ENCODE measurements at places on chromosomes 2 and 18.

- no peak for DNase-seq
Measured at GRCh38 chr18:8835521-8835953, 130.2 kb downstream of the MTCL1 start.

- DNase-seq = no peak
Measured at GRCh38 chr2:26395394-26395793, 6.3 kb upstream of the DRC1 start.

DNA sequence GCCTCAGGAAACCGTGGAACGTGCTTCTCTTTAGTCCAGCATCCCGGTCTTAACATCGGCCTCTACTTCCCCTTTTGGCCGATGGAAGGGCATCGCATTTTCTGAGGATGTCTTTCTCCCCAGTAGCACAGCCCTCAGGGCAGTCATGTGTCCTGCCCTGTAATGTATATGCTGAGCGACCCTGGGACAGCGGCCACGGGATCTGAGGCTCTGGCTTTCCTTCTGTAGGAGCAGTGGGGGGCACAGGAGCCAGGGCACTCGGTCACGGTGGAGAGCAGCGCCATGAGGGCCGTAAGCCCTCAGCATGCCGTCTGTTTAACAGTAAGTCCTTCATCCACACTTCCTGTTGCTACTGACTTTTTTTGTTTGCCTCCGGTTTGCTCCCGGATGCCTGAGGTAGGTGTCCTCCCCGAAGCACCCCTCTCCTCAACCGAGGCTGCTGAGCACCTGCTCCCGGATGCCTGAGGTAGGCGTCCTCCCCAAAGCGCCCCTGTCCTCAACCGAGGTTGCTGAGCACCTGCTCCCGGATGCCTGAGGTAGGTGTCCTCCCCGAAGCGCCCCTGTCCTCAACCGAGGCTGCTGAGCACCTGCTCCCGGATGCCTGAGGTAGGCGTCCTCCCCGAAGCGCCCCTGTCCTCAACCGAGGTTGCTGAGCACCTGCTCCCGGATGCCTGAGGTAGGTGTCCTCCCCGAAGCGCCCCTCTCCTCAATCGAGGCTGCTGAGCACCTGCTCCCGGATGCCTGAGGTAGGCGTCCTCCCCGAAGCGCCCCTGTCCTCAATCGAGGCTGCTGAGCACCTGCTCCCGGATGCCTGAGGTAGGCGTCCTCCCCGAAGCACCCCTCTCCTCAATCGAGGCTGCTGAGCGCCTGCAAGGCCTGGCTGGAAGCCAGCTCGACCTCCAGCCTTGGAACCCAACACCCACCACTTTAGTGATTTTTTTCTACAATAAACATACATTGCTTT is 169.3 kb downstream of the HDAC4 start:
- no peak for DNase-seq

DNA sequence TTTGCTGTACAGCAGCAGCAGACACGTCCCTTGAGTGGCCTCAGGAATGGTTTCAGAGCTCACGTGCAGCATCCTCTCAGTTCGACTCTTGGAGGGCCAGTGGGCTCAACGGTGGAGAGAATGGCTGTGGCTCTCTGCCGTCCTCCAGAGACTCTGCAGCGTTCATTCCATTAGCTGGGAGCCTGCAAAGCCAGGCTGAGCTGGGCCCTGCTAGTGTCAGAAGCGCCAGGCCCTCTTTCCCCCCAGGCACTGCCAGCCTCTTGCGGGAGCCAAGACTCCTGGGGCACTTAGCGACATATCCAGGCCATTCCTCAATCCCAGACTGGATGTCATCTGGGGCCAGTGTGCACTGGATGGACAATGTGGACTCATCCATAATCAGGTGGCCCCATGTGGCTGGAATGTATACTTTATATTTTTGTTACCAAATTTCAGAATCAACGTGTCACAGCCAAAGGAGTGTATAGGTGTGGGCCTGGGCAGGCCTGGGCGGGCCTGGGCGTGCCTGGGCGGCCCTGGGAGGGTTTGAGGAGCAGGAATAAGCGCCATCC is 125.1 kb upstream of the EPAS1 start:
- no peak for DNase-seq

GRCh38 chr18:24300703-24301102 is 96.9 kb downstream of the OSBPL1A start:
- no peak for DNase-seq

- DNase-seq = no peak
Measured at GRCh38 chr2:28354920-28355520, 37.6 kb upstream of the FOSL2 start.

GRCh38 chr2:32743480-32744236 is 115.8 kb downstream of the TTC27 start:
- DNase-seq = no peak

DNA sequence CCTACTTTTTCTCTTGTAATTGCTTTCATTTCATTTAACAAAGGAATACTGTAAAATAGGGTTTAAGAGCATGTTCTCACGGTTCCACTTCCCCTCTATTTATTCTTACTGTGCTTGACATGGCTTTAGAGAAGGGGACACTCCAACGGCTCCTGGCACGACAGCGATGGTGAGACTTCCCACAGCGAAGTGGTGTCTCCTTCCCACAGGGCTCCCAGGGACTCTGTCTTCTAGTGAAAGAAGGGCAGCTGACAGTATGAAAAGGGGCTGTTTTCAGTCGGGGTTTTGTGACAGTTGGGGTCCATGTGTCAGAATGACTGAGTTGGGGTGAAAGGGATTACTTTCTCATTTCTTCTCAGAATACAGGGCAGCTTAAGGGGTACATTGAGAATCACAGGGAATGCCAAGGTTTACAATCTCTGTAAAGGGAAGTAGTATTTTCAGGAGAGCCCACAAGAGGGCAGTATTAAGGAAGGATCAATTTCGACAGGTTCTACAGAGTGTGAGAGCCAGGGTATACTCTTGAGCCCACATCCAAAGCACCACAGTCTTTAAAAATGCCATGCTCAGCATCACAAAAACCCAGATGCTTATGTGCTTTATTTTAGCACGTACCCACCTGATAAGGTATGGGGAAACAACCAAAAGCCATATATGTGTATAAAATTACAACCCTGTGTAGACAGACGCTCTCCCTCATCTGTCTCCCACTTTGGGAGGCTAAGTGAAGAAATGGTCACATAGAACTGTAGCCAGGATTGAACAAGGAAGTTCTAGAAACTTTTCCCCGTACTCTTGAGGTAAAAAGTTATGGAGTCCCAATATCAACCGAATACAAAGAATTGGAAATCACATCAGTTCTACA is 31.3 kb upstream of the RAPGEF4 start:
- DNase-seq = no peak
